ENCODE measurements at places on chromosomes 1 and 21.

GRCh38 chr1:99315305-99315704 lies 51.0 kb downstream of the PLPPR4 start:
- DNase-seq: no peak

GRCh38 chr1:42176902-42177519 lies 12.5 kb upstream of the GUCA2A start:
- no peak for DNase-seq

DNA sequence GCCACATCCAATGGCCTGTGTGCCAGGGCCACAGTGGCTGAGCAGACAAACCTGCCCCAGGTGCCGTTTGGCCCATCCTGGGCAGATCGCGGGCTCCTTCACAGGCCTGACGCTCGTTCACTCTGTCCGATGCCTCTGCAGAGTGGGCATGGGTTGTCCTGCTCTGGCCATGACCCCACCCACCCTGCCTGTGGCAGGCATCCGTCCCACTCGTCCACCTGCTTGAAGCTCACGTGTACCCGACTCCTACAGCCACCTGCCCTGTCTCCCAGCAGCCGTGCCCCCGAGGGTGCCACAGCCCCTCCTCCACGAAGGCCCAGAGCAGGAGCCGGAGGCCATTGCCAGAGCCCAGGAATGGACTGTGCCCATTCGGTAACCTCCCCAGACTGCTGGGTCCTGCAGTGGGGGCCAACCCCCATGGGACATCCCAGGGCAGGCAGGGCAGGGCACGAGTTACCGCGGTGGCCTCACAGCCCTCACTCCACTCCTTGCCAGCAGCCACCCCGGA lies 41.9 kb downstream of the TRIM11 start:
- no peak for DNase-seq

- no peak for DNase-seq
Observed at GRCh38 chr1:243459059-243459458, 203.2 kb downstream of the SDCCAG8 start.

GRCh38 chr1:22349362-22350043 lies 102.1 kb upstream of the ZBTB40 start:
- DNase-seq: no peak

All from CD4-positive, alpha-beta T cell treated with Interleukin-15 for 1 hour (primary cell).